ENCODE measurements at places on chromosomes 13 and 19.

DNA sequence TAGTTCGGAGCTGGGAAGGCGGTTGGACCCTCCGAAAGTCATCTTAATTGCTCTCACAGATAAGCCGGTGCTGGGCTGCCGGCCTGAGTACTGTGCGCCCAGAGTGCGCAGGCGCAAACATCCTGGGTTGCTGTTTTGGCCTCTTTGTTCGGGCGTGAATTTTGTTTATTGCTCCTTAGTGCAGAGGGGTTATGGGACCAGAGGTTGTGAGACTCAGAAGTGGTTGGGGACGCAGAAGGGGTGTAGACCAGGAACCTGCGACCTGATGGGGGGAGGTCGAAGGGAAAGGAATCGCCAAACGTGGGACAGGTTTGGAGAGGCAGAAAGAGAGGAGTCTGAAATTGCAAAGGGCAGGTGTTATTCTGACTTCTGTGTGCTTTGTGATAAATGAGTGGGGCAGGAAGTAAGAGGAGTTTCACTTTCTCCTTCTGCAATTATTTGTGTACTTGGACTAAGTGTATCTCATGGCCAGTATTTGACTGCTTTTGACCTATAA, 607 bp upstream of the ZNF566 start:
- H3K36me3 ChIP-seq, result peaks cover 20% of the 10 kb centered on the region
- peak overlapping the region; percentile 96 for H3K27ac ChIP-seq
- H3K4me1 ChIP-seq, result peaks cover 39% of the 10 kb centered on the region
- no peaks in the 10 kb centered on the region for H3K27me3 ChIP-seq
- ATAC-seq, result peak; percentile 85
- peak overlapping the region; percentile 89 for H3K4me3 ChIP-seq

- no peaks in the 10 kb centered on the region for H3K27me3 ChIP-seq
- H3K36me3 ChIP-seq, result no peaks in the 10 kb centered on the region
- no peak for ATAC-seq
- H3K4me3 ChIP-seq, result no peak overlapping the region
- no peaks in the 10 kb centered on the region for H3K4me1 ChIP-seq
- H3K27ac ChIP-seq, result no peak overlapping the region
These were observed 183.9 kb downstream of the LHFPL6 start for GRCh38 chr13:39419068-39419467.

DNA sequence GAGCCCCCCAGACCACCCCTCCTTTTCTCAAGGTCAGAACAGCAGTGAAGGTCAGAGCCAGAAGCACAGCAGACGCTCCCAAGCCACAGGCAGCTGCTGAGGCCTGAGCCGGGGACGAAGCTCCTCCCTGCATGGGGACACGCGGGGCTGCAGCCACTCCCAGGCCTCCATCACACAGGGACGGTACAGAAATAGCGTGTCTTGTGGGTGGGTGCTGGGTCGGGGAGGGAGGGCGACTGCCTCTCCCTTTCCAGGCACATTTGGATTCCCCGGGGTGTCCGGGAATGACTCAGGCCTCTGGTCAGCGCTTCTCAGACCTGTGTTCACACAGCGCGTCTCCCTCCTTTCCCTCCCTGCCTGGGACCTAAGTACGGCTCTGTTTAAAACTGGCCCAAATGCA, 33.2 kb downstream of the RASA3 start:
- no peaks in the 10 kb centered on the region for H3K27me3 ChIP-seq
- H3K4me1 ChIP-seq, result peaks cover 67% of the 10 kb centered on the region
- peaks cover 8% of the 10 kb centered on the region for H3K36me3 ChIP-seq
- H3K4me3 ChIP-seq, result no peak overlapping the region
- ATAC-seq, result peak; percentile 52
- no peak overlapping the region for H3K27ac ChIP-seq

- ATAC-seq, result no peak
- no peak overlapping the region for H3K4me3 ChIP-seq
- H3K4me1 ChIP-seq, result no peaks in the 10 kb centered on the region
- peaks cover 49% of the 10 kb centered on the region for H3K27me3 ChIP-seq
These were observed 9.0 kb upstream of the CEBPA start for GRCh38 chr19:33311326-33311682.

DNA sequence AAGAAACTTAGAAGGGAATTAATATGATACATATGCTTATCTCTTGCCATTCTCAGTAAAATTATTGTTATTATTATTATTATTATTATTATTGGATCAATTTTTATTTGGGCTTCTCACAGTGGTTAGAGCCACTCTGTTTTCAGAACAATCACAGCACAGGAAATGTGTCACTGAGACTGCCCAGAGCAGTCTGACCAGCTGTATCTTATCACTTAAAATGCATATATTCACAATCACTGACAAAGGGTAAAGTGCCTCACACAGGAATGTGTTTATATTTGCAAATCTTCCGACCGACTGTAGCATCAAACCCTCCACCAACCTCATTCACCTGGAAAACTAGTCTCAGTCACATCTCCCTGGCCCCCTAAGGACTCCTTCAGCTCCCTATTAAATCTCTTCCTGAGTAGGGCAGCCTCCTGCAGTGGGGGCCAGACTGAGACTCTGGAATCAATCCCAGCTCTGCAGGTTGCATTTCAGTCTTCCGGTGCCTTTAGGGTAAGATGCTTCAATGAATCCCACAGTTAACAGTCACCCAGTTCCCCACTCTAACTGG, 738.3 kb upstream of the SLITRK5 start:
- no peak for ATAC-seq
- no peaks in the 10 kb centered on the region for H3K27me3 ChIP-seq
- no peaks in the 10 kb centered on the region for H3K36me3 ChIP-seq
- no peak overlapping the region for H3K27ac ChIP-seq

GRCh38 chr13:59568306-59568705, 595.4 kb downstream of the DIAPH3 start:
- no peaks in the 10 kb centered on the region for H3K36me3 ChIP-seq
- no peaks in the 10 kb centered on the region for H3K4me1 ChIP-seq
- ATAC-seq, result no peak
- no peak overlapping the region for H3K27ac ChIP-seq

GRCh38 chr13:50400035-50400726, 384.9 kb downstream of the KCNRG start:
- H3K27ac ChIP-seq, result no peak overlapping the region
- ATAC-seq, result no peak
- H3K4me1 ChIP-seq, result peaks cover 16% of the 10 kb centered on the region
- no peaks in the 10 kb centered on the region for H3K36me3 ChIP-seq

GRCh38 chr19:2653710-2654707, 48.5 kb downstream of the GNG7 start:
- H3K27ac ChIP-seq, result peak overlapping the region; percentile 66
- H3K4me1 ChIP-seq, result peaks cover 72% of the 10 kb centered on the region
- H3K4me3 ChIP-seq, result no peak overlapping the region

DNA sequence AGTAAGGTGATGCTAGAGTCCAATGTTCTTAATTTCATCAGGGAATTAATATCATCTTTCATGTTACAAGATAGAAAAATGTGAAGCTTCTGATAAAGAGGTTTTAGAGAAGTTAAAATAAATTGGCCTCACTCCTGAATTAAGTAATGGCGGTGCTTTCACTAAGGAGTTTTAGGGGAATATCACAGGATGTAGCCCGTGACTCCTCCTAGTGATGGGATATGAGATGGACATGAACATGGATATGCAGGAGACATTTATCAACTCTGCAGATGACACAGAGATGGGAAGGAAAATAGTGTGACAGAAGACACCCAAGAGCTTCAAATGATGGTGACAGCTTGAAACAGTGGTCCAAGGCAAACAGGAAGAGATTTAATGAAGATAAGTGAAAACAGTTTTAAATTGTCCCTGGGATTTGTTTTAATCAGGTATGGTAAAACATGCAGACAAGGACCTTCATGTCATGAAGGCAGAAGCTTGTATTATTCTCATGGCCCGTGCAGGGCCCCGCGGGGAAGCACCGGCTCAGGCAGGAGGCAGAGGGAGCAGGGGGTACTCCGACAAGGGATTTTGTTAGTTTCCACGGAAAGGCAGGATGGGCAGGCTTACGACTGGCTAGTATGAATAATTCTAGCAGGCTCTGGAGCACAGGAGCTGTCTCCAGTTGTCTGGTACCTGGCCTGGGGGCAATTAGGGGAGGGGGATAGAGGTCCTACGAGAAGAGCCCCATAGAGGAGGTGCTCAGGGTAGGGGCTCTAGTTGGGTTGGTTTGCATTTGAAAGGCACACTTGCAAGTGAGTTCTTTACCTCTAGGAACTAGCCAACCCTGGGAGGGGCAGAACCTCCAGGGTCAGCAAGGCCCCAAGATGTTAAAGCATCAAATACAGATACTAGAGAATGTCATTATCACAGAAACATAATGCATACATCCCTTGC, 38.7 kb upstream of the FARP1 start:
- peaks cover 9% of the 10 kb centered on the region for H3K27me3 ChIP-seq
- H3K4me1 ChIP-seq, result no peaks in the 10 kb centered on the region
- no peak overlapping the region for H3K27ac ChIP-seq
- H3K4me3 ChIP-seq, result no peak overlapping the region

GRCh38 chr19:3359919-3360420, 6.4 kb upstream of the NFIC start:
- peak overlapping the region; percentile 90 for H3K4me3 ChIP-seq
- peak overlapping the region; percentile 87 for H3K27ac ChIP-seq
- peak; percentile 57 for ATAC-seq

- no peaks in the 10 kb centered on the region for H3K27me3 ChIP-seq
- H3K4me3 ChIP-seq, result no peak overlapping the region
- peaks cover 39% of the 10 kb centered on the region for H3K36me3 ChIP-seq
- H3K4me1 ChIP-seq, result no peaks in the 10 kb centered on the region
- ATAC-seq, result no peak
- no peak overlapping the region for H3K27ac ChIP-seq
These were observed 179.7 kb downstream of the ABCC4 start for GRCh38 chr13:95121516-95121915.

- H3K27ac ChIP-seq, result peak overlapping the region; percentile 96
- ATAC-seq, result no peak
- H3K27me3 ChIP-seq, result no peaks in the 10 kb centered on the region
- no peaks in the 10 kb centered on the region for H3K36me3 ChIP-seq
- H3K4me1 ChIP-seq, result peaks cover 44% of the 10 kb centered on the region
These were observed 1.9 kb upstream of the AKT2 start for GRCh38 chr19:40286971-40287421.

DNA sequence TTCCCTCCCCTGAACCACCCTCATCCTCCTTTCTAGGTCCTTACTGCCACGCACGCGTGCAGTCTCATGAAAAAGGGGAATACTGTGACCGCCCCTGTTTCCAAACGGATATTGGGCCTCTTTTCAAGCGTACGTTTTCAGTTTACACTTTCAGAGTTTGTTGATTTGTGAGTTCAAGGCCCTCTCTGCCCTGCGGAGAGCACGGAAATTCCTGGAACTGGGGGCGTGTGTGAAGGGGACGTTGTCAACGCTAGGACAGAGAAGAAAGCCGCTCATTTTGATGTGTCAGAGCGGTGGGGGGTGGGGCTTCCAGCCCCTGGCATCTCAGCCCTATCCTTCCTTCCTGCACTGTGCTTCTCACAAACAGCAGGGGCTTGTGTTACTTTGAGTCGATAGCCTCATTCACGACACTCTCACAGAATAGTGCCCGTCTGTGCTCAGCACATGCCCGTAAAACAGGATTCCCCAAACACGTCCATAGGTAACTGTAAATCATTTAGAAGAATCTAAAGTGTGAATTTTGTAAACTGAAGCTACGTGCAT, 137.6 kb upstream of the PEG3 start:
- no peak for ATAC-seq
- no peaks in the 10 kb centered on the region for H3K36me3 ChIP-seq
- no peak overlapping the region for H3K4me3 ChIP-seq
- H3K27me3 ChIP-seq, result no peaks in the 10 kb centered on the region

- no peaks in the 10 kb centered on the region for H3K27me3 ChIP-seq
- H3K4me3 ChIP-seq, result no peak overlapping the region
- no peak for ATAC-seq
- peaks cover 27% of the 10 kb centered on the region for H3K4me1 ChIP-seq
- peaks cover 31% of the 10 kb centered on the region for H3K36me3 ChIP-seq
These were observed 159.0 kb downstream of the PAN3 start for GRCh38 chr13:28297341-28297740.

DNA sequence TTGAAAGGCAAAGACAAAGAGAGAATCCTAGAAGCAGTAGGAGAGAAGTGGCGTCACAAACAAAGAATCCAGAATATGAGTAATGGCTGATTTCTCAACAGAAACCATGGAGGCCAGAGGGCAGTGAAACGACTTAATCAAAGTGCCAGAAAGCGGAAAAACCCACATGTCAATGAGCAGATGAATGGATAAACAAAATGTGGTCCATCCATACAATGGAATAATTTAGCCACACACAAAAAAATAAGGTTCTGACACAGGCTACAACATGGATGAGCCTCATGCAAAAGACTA, 52.2 kb upstream of the RANBP3 start:
- H3K4me1 ChIP-seq, result no peaks in the 10 kb centered on the region
- no peak overlapping the region for H3K27ac ChIP-seq
- peaks cover 10% of the 10 kb centered on the region for H3K27me3 ChIP-seq
